ENCODE measurements at places on chromosomes 3 and 15.
A peak's percentile ranks its signal among the peaks of the same experiment; 100 is the strongest.

DNA sequence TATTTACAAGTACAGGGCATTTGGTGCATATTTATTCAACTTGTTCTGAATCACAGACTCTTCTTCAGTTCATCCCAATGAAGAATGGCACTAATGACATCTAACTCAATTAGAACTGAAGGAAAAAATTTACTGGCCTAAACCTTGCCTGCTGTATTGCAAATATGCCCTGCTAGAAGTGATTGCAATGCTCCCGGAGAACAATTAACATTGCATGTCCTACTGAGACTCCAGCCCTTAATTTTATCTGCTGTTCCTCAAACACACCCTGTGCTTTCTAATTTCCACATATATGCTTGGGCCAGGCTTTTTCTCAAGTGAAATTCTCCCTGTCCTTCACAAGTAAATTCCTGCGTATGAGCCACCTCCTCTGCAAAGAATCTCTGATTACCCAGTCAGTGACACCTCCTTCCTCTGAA lies 8.3 kb downstream of the ACKR4 start:
- no peak for DNase-seq

DNA sequence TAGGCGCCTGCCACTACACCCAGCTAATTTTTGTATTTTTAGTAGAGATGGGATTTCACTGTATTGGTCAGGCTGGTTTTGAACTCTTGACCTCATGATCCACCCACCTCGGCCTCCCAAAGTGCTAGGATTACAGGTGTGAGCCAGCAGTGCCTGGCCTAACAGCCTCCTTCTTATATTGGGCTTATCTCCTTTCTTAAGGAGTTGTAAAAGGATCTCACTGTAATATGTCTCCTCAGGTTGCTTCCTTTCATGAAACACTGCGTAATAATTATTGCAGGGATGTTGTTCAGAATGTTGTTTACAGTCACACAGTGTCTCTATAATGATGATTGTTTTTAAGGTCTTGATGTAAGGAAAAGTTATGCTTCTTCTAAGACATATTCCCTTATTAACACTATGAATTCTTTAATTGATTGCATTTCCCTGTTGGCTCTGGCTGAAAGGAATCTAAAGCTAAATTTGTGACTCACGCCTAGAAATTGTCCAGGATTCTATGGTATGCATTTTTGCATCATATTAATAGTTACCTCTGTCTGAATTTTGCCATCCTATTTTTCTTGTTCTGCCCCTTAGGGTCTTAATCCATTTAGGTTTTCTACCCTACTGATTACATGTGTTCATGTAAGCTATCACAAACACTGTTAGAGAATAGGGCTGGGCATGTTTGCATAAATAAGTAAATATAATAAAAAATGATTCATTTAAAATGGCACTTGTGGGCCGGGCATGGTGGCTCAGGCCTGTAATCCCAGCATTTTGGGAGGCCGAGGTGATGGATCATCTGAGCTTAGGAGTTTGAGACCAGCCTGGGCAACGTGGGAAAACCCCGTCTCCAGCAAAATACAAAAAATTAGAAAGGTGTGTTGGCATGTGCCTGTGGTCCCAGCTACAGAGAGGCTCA lies 24.5 kb upstream of the RNF111 start:
- no peak for DNase-seq

DNA sequence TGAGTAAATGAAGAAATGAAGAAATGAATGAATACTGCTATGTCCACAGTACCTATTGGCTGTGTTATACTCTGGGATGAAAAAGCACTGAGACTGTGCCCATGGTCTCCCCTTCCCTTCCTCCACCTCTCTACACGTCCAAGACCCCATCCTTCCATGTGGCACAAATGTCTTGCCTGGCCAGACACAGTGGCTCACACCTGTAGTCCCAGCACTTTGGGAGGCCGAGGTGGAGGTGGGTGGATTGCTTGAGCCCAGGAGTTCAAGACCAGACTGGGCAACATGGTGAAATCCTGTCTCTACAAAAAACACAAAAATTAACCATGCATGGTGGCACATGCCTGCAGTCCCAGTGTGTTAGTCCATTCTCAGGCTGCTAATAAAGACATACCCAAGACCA lies 200.1 kb downstream of the FAM43A start:
- DNase-seq, result no peak

GRCh38 chr3:52451237-52452083 lies 2.4 kb downstream of the TNNC1 start:
- no peak for DNase-seq

- DNase-seq, result no peak
These were observed 193.8 kb downstream of the SCAPER start for GRCh38 chr15:76711351-76711827.

GRCh38 chr3:134239538-134239937 lies 11.1 kb downstream of the RYK start:
- no peak for DNase-seq

DNA sequence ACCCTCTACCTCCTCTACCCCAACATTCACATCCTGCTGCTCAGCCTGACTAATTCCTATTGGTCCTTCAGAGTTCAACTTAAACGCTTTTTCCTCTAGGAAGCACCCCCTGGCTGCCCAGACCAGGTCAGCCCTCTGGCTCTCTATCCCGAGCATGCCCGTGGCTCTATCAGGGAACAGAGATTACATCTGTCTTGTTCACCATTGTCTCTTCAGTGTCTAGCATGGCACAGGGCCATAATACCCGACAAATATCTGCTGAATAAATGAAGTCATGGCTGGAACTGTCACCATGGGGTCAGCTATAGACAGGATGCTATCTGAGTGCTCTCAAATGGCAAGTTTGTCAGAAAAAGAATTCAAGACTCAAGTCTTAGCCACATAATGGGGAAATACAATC lies 296.9 kb upstream of the CHRNA7 start:
- no peak for DNase-seq

- DNase-seq, result no peak
These were observed 116.5 kb upstream of the FGF7 start for GRCh38 chr15:49306551-49306950.

GRCh38 chr3:12044860-12045259 lies 40.7 kb downstream of the SYN2 start:
- no peak for DNase-seq

DNA sequence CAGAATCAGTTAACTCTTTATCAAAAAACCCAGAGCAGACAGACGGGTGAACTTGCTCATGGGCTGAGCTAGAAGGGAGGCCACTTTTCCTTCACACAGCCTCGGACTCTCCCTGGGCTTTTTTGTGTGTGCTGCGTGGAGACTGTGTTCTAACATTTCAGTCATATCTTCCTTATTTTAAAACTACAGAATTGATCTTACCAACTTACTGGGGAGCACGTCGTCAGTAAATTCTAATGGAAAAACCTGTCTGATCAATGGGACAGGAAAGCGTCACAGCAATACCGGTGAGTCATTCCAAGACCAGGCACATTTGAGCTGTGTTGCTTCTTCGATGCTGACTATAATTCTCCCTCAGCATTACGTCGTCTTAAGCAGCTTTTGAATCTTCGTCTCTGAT lies 145.1 kb downstream of the LPP start:
- peak; percentile 9 for DNase-seq

DNA sequence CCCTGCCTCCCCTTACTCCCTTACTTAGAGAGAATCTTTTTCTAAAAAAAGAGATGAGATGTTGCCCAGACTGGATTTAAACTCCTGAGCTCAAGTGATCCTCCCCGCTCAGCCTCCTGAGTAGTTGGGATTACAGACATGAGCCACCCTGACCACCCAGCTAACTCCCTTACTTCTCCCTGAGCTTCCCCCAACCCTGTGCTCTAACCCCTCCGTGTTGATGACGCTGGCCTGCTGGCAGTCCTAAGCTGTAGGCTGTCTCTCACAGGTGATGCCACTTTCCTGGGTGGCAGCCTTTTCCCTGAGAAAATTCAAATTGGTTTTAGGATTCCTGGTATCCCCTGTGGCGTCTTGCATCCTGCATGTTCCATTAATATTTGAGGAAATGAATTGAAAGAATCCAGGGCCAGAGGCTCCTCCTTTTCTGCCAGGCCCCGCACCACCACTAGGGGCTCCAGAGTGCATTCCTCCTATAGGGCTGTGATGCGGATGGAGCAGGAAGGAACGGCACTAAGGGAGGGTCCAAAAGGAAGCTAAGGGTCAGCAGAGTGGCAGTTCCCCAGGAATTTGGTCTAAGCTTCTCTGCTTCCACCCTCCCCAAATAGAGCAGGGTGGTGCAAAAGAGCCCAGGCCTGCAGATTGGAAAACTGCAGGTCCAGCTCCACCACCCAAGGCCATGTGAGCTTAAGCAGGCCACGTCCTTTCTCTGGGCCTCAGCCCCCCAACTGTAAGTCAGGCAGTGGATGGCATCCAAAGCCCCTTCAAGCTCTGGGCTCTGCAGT lies 101.1 kb downstream of the DAPK2 start:
- peak; percentile 32 for DNase-seq

GRCh38 chr3:123042413-123042812 lies 14.8 kb upstream of the SEMA5B start:
- DNase-seq, result no peak

DNA sequence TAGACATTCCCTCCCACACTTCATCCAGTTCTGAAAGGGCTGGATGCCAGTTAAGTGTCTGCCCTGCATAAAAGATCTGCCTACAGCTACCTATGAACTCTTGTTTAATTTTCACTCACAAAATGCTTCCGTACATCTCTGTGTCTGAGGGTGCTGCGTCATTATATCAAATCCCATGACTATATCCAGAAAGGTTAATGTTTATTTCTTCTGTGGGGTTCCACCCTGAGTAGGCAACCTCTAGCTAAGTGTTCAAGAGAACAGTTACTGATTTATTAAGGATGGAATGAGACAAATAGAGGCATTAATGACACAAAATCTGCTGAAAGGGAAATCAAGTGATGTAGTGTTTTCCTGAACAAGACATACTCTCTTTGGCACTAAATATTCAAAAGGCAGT lies 220.2 kb downstream of the MTHFS start:
- DNase-seq, result no peak

DNA sequence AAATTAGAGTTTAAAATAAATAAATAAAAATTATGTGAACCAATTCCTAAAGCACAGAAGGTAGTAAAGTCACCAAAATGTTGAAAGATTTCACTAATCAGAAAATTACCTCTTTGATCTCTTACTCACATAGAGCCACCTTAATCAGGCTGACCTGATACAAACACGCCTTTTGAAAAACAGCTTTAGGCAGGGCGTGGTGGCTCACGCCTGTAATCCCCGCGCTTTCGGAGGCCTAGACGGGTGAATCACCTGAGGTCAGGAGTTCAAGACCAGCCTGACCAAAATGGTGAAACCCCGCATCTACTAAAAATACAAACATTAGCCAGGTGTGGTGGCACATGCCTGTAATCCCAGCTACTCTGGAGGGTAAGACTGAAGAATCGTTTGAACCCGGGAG lies 1197.3 kb downstream of the ROBO1 start:
- DNase-seq, result no peak

GRCh38 chr15:66941791-66942190 lies 123.6 kb upstream of the SMAD3 start:
- DNase-seq, result no peak

DNA sequence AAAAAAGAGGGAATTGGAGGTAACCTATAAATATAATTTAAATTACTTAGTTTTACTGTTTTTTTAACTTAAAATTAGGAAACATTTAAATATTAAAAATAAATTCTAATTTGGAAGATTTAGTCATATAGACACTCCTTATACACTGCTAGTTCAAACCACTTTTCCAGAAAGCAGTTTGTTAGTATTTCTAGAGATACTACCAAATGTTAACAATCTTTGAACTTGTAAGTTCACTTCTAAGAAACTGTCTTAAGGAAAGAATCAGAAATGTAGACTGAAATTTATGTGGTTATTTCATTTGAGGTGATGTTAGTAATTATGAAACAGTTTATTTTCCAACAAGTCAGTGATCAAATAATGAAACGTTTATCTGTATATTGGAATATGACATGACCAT lies 22.7 kb downstream of the CTDSPL2 start:
- DNase-seq, result no peak

DNA sequence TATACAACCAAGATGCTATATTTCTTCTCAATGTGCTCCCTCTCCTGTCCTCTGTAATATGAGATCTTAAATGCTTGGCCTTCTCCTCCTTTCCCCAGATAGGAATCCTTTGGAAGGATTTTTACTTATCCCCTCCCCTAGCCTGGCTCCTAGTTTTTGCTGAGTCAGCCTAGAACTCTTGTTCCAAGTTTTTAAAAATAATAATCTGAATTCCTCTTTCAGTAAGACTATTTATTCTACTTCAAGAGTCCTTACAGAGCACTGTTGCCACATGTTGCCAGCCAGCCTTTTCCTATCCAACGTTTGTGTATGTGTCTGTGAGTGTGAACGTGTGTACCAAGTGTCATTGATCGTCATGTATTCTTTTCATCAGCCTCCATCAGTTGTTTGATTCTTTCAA lies 11.0 kb upstream of the KCNMB2 start:
- no peak for DNase-seq

DNA sequence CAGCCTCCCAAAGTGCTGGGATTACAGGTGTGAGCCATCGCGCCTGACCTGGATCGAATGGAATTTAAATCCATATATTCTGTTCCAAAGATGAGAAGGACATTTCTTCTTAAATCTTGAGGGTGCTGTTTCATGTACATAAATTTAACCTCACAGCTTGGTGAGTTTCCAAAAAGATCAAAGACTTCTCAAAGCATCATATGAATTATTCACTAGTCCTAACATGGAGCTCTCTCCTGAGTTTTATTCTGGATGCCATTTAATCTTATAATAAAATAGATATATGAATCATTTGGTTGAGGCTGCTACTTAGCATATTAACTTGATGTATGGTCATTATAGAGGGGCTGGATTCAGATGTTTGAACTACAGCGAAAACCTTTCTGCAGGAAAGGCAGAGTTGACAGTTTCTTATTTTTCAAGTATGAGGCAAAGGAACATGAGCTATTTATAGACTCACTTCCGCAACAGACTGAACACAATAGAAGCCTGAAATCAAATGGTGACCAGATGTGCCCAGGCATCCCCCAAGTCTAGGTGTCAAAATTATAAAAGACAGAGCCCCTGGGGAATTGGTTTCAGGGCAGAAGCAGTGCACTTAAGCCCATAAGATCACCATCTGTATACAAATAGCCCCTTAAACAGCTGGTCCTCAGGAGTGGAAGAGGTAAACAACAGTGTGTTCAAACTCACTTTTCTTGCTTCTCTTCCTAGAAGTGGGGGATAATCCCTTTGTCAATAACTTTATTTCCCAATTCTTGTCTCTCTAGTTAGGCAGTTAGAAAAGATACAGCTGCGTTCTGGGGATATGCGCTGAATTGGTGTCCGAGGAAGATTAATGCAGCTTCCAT lies 29.7 kb downstream of the STARD9 start:
- no peak for DNase-seq

GRCh38 chr15:89928421-89928820 lies 15.7 kb upstream of the ARPIN start:
- no peak for DNase-seq

DNA sequence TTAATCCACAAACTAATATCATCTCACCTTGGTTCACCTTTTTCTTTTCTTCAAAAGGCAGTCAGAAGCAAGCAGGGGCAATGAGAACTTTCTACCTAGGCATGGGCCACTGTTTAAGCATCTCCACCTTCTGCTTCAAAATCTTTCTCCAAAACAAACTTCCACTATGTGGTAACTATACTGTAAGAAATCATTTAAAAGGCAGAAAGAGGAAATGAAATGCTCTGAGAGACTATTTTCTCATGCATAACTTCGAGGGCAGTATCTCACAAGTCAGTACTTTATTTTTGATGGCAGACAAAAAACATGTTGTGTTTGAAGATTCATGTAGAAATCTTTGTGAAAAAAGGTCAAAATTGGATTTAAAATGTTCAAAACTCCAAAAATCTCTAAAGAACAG lies 419.7 kb downstream of the ZBTB20 start:
- DNase-seq, result no peak

- no peak for DNase-seq
These were observed 145.8 kb downstream of the CBLB start for GRCh38 chr3:105722943-105723556.
